NCI-H526 (cell line): ENCODE measurements at places on chromosomes 12 and 14.

- no peak for DNase-seq
These were observed 776.8 kb downstream of the NRXN3 start for GRCh38 chr14:78946949-78947348.

- no peak for DNase-seq
These were observed 187.2 kb downstream of the TTC8 start for GRCh38 chr14:89011355-89012281.

- DNase-seq, result no peak
These were observed 11.9 kb downstream of the GLTP start for GRCh38 chr12:109868182-109869051.

GRCh38 chr14:88323086-88323522 lies at the start of gene KCNK10:
TSS of gene KCNK10 (minus strand) at chr14:88323269. CDS start at chr14:88322798, 471 bp downstream.
- peak; percentile 31 for DNase-seq

GRCh38 chr12:46659824-46660223 lies 166.0 kb downstream of the SLC38A4 start:
- DNase-seq, result no peak

DNA sequence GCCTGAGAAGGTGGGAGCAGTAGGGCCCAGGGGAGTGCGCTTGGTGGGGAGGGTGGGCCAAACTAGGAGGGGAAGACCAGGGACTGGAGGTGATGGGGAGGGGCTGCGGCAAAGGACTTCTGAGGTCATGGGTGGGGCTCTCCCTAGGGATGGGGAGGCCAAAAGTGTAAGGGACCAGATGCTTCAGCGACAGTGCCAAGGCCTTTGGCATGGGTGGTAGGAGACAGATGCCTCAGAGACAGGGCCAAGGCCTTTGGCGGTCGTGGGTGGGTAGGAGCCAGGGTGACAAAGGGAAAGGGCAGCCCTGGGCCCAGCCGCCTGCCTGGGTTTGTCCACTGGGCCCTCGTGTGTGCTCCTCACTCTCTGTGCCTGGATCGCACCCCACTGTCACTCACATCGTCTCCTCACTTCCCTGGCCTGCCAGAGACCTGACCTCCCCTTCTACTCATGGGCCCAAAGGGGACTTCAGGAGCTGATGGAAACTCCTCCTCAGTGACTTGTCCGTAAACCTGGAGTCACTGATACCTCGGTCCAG lies 13.2 kb upstream of the RABGGTA start:
- DNase-seq, result no peak

GRCh38 chr14:76261371-76261811 lies 109.7 kb downstream of the GPATCH2L start:
- DNase-seq, result no peak

DNA sequence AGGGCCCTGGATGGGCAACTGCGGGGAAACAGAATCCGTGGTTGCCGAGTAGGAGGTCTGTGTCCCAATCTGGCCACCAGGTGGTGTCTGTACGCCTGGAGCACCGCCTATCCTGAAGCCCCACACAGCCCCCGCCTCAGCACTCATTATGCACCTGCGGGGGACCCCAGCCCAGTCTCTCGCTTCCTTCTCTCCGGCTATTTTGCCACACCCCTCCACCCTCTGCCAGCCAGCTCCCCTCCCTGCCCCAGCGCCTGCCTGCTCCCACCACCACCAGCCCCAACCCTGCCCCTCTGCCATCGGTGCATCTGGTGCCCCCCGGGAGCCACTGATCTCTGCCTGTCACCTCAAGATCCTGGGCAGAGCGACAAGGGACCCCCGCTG lies 2.2 kb upstream of the NXPH4 start:
- DNase-seq, result peak; percentile 80

GRCh38 chr12:56127485-56127887 lies 581 bp upstream of the ESYT1 start:
- DNase-seq, result no peak

DNA sequence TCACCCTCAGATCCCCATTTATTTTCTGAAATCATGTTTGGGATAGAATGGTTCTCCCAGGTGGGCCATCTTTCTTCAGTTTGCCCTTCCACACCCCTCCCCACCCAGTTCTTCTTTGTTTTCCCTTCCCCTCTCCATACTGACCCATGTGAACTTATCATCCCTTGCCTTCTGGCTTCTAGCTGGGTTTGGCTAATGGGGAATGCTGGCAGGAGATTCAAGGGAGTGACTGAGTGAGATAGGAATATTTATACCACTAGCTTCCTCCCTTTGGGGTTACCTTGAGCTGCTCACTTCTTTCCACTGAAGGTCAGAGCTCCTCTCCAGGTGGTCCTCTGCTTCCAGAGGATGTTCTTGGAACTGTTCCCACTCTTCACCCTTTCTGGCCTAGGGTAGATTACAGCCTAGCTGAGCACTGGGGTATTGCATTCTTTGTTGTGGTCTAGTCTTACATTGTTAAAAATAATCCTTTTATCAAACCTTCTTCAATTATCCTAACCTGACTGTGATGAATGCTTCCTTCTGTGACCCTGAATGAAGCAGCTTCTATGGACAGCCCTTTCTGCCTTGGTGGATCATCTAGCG lies 88.3 kb upstream of the ATP2B1 start:
- no peak for DNase-seq

DNA sequence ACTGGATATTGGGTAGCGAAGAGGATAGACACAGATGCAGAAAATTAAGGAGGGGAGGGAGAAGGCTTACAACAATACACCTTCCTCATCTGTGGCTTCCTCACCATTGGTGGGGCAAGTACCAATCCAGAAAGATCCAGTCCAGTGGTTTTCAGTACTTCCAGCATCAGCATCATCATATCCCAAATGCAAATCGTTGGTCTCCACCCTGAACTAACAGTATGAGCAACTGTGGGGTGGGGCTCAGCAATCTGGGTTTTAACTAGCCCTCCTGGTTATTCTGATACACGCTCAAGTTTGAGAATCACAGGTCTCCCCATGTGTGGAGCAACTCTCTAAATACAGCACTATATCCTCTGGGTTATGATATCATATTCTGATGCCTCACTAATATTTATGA lies 193.7 kb downstream of the PAX9 start:
- no peak for DNase-seq

- no peak for DNase-seq
These were observed 75.2 kb upstream of the RPH3A start for GRCh38 chr12:112716099-112717093.

DNA sequence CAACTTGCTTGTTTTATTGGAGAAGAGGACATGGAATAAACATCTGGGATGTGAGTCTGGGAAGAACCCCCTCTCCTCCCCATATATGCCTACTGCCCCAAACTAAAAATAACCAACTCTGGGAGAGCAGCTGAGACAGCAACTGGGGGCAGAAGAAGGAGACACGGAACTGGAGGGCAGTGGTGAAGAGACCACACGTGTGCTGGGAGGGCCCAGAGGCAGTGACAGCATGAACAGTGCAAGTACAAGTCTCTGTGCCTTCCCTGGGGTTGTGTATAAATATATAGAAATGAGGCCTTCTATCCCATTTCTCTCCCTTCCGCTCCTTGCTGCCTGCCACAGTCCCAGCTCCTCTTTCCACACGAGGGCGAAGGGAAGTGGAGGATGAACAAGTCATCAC lies 4.0 kb upstream of the KRT73 start:
- DNase-seq, result no peak

- DNase-seq, result no peak
These were observed 458.1 kb downstream of the PCNX1 start for GRCh38 chr14:71365361-71365760.

DNA sequence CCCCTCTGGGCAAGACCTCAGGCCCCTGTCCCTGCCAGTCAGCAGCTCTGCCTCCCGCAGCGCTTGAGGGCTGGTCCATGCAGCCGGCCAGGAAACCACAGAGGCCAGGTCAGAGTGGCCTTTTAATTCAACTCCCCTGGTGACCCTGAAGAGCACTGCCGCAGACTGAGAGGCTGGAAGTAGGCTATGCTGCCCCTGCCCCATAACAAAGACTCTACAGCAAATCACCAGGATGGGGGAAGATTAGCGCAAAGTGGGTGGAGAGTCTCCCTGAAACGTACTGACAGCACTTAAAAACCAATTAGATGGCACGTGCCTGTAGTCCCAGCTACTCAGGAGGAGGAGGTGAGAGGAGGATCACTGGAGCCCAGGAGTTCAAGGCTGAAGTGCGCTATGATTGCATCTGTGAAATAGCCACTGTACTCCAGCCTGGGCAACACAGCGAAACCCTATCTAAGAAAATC lies 70.5 kb downstream of the ITPK1 start:
- DNase-seq, result no peak

- no peak for DNase-seq
These were observed 306.6 kb upstream of the MIS18BP1 start for GRCh38 chr14:45559626-45560025.

DNA sequence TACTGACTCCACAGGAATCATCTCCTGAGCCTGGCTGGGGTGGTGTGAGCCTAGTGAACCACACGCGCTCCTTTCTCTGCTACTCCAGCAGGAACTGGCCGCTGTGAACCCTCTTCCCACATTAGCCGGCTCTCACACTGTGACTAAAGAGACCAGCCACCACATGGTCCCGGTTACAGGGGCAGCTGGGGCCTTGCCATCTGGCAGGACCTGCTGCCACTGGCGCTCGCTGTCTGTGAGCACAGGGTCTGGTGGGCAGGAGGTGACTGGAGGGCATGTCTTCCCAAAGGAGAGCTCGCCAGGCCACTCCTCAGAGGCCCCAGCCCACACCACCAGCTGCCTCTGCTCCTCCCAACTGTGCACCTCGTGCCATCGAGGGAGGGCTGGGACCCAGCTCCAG lies 99.3 kb downstream of the SINHCAF start:
- DNase-seq, result no peak

DNA sequence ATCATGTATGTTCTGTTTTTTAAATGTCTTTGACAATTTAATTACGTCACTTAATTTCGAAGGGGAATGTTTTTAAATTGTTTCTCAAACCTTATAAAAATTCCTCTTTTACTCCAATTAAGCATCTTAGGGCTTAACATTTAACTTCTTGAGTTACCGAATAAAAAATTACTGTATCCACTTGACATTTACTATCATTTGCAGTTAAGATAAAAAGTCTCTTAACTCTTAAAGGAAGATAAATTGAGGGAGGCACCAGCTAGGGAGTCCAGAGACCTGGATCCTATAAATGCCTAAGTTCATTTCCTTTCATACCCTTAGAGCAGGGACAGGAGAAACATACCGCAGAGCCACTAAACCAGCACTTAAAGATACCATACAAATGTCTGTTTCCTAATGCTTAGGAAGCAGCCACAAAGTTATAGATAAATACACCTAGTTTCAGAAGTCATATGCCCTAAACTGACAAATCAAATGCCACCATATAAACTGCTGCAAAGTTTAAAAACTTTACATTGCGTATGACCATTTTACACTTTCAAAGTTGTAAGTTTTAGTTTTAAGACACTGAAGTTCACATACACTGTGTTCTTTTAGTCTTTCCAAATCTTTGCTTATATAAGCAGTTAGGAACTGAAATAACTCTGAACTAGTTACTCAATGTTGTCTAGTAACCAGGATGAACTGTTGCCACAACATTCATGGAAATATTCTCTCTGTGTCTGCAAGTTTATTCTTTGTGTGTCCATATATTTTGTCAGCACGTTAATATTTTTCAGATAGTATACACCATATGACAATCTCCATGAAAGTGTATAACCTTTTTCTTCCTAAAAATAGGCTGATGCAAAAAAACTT lies 71.2 kb downstream of the GALNT4 start:
- DNase-seq, result no peak

DNA sequence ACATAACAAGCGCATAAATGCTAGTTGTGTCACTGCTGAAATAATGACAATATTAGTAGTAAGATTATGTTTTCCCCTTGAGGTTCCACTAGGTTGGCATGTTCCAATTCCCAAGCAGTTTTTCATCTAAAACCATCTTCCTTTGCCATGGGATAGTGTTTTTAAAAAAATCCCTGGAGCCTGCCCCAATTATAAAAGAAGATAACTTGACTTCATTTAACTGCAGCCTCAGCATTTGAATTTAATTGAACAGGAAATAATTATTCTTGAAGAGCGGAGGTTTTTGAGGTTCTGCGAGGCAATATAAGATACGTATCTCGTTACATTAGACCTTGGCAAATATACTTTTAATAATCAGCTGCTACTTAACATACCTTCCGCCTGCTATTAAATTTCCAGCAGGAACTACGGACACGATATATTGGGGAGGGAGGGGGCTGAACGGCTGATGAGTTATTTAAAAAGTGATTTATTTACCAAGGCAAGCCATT lies 65.2 kb upstream of the HSPB8 start:
- DNase-seq, result no peak

- no peak for DNase-seq
These were observed 117.4 kb upstream of the RTL1 start for GRCh38 chr14:101020834-101021370.

GRCh38 chr14:66782853-66783252 lies 274.9 kb downstream of the GPHN start:
- DNase-seq, result no peak

GRCh38 chr14:25843481-25844470 lies 754.1 kb downstream of the NOVA1 start:
- DNase-seq, result no peak

GRCh38 chr12:114025935-114026334 lies 59.8 kb upstream of the RBM19 start:
- no peak for DNase-seq

- DNase-seq, result peak; percentile 60
These were observed at the start of gene COQ5 for GRCh38 chr12:120528861-120529525. TSS of gene COQ5 (minus strand) at chr12:120529158. CDS start at chr12:120529141, 17 bp downstream.

- DNase-seq, result no peak
These were observed 708.8 kb downstream of the RERGL start for GRCh38 chr12:17381211-17381610.

- DNase-seq, result peak; percentile 29
These were observed at the start of gene ESRRB for GRCh38 chr14:76375947-76376404. TSS of gene ESRRB (plus strand) at chr14:76376137. CDS start at chr14:76376402, 265 bp downstream.

- DNase-seq, result no peak
These were observed 59.0 kb upstream of the RERGL start for GRCh38 chr12:18148961-18149360.

- no peak for DNase-seq
These were observed 26.2 kb upstream of the BICD1 start for GRCh38 chr12:32080435-32080834.

GRCh38 chr12:95258151-95258550 lies 40.5 kb downstream of the VEZT start:
- no peak for DNase-seq

DNA sequence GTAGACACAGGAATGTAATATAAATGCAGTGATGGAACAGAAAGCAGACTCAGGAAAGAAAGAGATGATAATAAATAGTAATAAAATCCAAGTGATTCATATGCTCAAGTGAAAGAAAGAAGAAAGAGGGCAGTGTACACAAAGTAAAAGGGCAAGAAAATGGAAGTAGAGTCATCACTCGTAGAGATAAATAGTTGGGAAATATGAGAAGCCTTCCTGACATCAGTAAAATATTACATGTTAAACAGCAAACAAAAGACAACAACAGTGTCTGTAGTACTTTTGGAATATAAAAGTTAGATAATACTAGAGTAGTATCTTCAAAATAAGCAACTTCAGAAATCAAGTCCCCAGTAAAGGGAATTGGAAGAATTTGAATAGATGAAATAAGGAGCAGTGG lies 412.3 kb downstream of the RAD51B start:
- DNase-seq, result no peak

DNA sequence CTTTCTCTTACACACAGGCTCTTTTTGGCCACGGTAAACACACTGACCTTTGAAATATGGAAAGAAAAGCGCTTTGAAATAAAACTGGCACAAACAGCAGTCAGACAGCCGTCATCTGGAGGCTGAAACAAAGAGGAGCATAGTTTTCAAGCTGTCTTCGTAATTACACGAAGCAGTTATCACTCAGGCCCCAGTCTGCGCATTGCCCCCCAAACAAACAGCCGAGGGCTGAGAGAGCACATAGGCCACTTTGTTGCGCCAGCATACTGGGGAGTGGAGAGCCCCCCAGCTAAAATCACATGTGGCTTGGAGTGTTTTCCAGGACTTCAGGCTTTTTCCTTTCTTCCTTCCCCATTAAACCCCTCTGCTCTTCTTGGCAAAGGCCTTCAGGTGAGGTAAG lies 142.9 kb upstream of the BTG1 start:
- DNase-seq, result peak; percentile 37
